ENCODE measurements at places on chromosomes 4 and X.

GRCh38 chr4:146485968-146486367 lies 35.8 kb downstream of the SLC10A7 start:
- DNase-seq = no peak

- DNase-seq = no peak
Observed at GRCh38 chr4:85531560-85532341, 56.8 kb downstream of the ARHGAP24 start.

DNA sequence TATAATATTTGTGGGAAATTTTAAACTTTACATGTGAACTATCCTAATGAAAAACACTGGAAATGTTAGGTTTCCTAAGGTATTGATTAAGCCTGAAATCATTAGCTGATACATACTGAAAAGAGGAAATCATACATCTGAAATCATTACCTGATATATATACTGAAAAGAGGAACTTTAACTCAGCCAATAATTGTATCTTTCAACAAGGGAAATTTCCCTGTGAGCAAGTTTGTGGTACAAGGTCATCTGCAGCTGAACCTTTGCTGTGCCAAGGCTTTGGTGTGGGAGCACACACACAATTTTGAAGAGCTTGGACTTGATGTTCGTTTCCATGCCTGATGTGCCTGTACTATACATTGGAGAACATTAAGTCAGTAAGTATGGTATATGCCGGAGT lies 131.9 kb upstream of the USP9X start:
- no peak for DNase-seq

- no peak for DNase-seq
Observed at GRCh38 chr4:4361883-4362282, 25.0 kb upstream of the NSG1 start.

GRCh38 chrX:38060331-38060878 lies 54.1 kb downstream of the SYTL5 start:
- DNase-seq = no peak
